ENCODE measurements at places on chromosomes 13 and 19.

DNA sequence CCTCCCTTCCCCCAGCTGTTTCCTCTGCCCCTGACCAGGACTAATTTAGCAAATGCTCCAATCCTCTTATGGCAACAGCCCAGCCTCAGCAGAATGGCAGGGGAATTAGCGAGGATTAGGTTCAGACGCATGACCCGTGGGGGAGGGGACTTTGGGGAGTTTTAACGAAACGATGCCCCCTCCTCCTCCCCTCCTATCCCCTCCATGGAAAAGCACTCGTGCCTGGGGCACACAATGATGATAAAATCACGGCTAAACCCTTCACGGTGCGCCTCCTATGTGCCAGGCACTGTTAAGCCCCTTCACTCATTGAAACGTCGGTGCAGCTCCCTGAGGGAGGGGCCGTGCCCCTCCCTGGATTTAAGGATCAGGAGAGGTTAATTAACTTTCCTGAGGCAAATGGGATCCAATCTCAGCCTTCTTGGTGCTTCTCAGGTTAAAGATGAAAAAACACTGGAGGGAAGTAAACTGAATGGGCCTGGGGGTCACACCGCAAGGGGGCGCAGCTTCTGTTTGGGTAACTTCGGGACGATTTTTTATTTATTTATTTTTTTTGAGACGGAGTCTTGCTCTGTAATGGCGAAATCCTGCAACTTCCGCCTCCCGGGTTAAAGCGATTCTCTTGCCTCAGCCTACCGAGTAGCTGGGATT, 10.1 kb upstream of the TPRX2 start:
- no peak for DNase-seq

DNA sequence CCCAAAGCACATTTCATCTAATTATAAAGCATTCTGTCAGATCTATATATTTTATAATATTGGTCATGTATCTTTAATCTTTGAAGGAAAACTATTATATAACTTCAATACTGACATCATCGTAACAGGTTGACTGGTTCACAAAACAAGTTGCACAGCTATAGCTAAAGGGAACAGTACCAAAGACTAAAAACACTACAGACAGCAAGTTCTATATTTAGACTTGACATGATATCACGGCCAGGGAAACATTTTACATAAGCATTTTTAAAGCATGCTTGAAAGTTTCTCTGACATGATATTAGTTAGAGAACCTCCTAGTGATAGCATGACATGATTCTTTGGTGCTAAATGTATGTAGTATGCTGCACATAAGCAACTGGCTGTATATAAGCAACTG, 182.5 kb downstream of the NDFIP2 start:
- no peak for DNase-seq

DNA sequence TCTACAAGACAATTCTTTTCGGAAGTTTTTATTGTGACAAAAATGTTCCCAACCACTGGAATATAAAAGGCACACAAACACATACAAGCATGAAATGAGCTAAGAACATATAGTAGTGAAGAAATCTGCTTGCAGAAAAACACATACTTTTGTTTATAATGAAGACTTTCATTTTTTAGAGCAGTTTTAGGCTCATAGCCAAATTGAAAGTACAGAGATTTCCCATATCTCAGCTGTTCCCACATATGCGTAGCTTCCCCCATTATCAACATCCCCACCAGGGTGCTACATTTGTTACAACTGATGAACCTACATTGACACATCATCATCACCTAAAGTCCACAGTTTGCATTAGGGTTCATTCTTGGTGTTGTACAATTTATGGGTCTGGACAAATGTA, 249.4 kb downstream of the KCTD12 start:
- no peak for DNase-seq

- no peak for DNase-seq
Measured at GRCh38 chr19:50647879-50648615, 1.2 kb upstream of the C19orf81 start.

GRCh38 chr19:6773323-6773931, 919 bp downstream of the VAV1 start:
- DNase-seq, result peak; percentile 39

- DNase-seq, result peak; percentile 41
Measured at GRCh38 chr13:20525144-20525600, 485 bp downstream of the CRYL1 start.

DNA sequence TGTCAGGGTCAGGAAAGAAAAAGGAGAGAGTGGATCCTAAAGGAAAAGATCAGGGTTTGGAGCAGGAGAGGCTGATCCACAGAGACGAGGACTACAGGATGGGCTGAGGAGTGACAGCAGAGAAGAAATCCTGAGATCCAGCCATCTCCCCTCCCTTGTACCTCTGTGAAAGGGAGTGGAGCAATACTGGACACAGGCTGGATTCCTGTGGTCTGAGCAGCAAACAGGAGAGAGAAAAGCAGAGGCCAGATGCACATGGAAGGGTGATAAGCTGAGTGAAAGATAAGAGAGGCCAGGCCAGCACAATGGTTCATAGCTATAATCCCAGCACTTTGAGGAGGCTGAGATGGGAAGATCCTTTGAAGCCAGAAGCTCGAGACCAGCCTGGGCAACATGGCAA, 472.1 kb upstream of the TSHZ3 start:
- no peak for DNase-seq

Measured in stomach (tissue), 19 donors.